ENCODE measurements at places on chromosomes 7 and 10. TPM values are rescaled to one million over a fixed set of nuclear protein-coding genes. Genes with fewer than 3 reads are reported as not detected.

GRCh38 chr10:97781618-97782331, 10.0 kb upstream of the SFRP5 start:
- peak; percentile 16 for ATAC-seq

- ATAC-seq = no peak
Measured at GRCh38 chr7:137771679-137772078, 75.1 kb downstream of the DGKI start.

GRCh38 chr7:87475359-87476178, at the start of gene ABCB4:
TSS of gene ABCB4 (minus strand) at chr7:87475680. CDS start at chr7:87475465, 215 bp downstream.
- peak; percentile 58 for ATAC-seq

GRCh38 chr10:49605939-49606509, 4.1 kb upstream of the SLC18A3 start:
- ATAC-seq = no peak

DNA sequence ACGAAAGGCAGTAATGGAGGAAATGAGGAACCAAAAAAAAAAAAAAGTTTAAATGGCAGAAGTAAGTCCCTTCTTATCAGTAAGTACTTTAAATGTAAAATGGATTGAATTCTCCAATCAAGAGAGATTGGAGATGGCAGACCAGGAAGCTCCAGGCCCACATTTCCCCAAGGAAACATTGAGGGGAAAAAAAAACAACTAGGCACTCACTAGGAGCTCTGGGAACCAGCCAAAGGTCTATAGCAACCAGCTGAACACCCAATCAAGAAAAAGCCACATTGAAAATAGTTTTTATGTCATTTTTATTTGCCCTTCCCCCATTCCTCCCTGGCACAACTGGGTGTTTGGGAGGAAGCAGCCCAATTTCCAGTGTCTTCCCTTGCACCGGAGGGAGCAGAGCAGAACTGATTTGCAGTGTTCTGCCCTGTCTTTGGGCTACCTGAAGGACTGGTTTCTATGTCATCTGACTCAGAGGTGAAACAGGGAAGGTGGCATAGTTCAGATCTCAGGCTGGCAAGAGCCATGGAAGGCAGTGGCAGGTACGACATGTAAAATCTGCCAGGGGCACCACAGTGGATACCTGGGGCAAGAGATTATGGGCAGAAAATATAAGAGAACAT, 121.9 kb downstream of the SMURF1 start:
- peak; percentile 41 for ATAC-seq

- no peak for ATAC-seq
Measured at GRCh38 chr10:86371116-86371515, 4.5 kb upstream of the GRID1 start.

The GUSB gene
- 48.5 TPM for total RNA-seq

DNA sequence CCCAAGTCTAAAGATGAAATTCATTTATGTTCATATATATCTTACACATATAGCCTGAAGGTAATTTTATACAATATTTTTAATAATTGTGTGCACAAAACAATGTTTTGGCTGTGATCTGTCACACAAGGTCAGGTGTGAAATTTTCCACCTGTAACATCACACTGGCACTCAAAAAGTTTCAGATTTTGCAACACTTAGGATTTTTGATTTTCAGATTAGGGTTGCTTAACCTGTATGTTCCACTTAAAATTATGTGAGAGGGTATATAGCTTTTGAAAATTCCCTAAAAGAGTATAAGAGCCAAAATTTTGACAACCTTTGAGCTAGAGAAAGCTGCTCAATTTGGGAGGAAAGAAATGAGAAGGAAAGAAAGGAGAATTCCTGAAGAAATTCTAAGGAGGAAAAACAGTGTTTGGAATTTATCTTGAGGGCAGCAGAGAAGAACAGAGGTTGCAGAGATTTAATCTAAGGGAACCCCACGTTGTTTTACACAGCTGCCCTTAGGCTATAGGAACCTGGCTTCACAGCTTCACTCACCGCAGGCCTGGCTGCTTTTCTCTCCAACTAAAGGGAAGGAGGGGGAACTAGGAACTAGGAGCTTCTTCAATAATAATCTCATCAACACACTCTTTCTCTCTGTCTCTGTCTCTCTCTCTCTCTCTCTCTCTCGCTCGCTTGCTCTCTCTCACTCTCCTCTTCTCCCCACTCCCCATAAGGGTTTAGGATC, 8.5 kb downstream of the VOPP1 start:
- ATAC-seq = no peak

The SFRP5 gene
- 0.18 TPM for total RNA-seq

GRCh38 chr10:60003651-60004523, 97.5 kb upstream of the CCDC6 start:
- ATAC-seq = no peak

DNA sequence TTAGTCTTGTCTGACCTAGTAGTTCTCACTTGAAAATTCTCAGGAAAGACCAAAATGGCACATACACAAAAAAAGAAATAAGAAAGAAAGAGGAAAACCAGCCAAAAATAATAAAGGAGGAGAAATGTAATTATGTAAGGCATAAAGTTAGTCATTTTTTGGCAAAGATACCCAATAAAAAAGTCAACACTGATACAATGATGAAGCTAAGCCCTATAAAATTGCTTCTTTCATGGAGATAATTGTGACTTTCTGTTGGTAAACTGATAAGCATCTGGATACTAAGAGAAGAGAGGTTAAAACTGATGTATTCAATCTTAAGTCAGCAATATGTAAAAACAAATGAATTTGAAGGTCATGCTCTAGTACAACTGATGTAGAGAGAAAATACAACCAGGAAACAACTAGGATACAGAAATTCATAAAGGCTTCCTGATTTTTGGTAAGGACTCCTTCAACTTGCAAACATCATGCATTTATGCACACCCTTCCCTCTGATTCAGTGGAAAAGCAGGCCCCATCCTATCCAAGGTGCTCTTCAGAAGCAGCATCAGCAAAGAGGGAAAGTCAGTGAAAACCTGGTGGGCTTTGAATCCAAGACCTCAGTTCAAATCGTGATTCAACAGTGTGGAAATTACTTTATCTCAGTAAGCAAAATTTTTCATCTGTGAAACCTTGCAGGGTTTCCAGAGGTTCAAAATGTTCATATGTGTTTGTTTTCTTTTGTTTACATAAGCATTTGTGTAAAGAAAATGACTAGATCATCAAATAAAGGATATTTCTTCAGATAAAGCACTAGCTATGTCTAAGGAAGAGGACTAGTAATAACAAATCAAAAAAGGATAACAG, 32.6 kb downstream of the IMMP2L start:
- no peak for ATAC-seq

- no peak for ATAC-seq
Measured at GRCh38 chr7:98073047-98073446, 33.6 kb upstream of the LMTK2 start.

DNA sequence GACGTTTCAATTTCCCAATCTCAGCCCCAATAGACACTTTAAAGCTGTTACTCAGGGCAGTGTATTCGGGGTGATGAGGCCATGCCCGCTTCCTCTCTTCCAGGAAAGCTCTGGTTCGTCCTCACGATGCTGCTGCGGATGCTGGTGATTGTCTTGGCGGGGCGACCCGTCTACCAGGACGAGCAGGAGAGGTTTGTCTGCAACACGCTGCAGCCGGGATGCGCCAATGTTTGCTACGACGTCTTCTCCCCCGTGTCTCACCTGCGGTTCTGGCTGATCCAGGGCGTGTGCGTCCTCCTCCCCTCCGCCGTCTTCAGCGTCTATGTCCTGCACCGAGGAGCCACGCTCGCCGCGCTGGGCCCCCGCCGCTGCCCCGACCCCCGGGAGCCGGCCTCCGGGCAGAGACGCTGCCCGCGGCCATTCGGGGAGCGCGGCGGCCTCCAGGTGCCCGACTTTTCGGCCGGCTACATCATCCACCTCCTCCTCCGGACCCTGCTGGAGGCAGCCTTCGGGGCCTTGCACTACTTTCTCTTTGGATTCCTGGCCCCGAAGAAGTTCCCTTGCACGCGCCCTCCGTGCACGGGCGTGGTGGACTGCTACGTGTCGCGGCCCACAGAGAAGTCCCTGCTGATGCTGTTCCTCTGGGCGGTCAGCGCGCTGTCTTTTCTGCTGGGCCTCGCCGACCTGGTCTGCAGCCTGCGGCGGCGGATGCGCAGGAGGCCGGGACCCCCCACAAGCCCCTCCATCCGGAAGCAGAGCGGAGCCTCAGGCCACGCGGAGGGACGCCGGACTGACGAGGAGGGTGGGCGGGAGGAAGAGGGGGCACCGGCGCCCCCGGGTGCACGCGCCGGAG, 2.6 kb downstream of the GJD4 start:
- no peak for ATAC-seq

GRCh38 chr7:25985196-25985595, 166.8 kb upstream of the NFE2L3 start:
- no peak for ATAC-seq

The SMNDC1 gene
- 22.4 TPM for total RNA-seq
